CD4-positive, alpha-beta memory T cell (primary cell): ENCODE measurements at places on chromosomes 2 and 18.

DNA sequence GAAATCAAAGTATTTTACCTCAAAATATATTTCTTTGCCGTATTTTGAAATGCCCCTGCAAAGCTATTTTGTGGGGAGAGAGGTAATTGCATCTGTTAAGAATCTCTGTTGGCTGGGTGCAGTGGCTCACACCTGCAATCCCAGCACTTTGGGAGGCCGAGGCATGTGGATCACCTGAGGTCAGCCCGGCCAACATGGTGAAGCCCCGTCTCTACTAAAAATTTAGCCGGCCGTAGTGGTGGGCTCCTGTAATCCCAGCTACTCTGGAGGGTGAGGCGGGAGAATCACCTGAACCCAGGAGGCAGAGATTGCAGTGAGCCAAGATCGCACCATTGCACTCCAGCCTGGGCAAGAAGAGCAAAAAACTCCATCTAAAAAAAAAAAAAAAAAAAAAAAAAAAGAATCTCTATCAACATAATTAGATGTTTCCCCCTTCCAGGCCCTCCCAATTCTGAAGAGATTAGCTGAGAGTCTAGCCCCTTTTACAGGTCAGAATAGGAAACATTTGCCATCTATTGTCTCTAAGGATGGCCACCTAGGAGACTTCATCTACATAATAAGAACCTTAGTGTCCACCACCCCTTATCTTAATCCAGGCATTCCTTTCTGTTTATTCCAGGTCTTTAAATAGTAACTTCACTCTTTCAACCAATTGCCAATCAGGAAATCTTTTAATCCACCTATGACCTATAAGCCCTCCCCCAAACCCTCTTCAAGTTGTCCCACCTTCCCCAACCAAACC is 3.5 kb upstream of the TRAPPC8 start:
- no peak overlapping the region for H3K27ac ChIP-seq
- H3K4me3 ChIP-seq, result no peak overlapping the region
- H3K36me3 ChIP-seq, result no peaks in the 10 kb centered on the region

- H3K4me1 ChIP-seq, result no peaks in the 10 kb centered on the region
- H3K4me3 ChIP-seq, result no peak overlapping the region
These were observed 446.7 kb downstream of the RNF144A start for GRCh38 chr2:7363906-7364305.

- H3K36me3 ChIP-seq, result no peaks in the 10 kb centered on the region
- DNase-seq, result no peak
- no peaks in the 10 kb centered on the region for H3K27me3 ChIP-seq
- no peak overlapping the region for H3K27ac ChIP-seq
- no peak overlapping the region for H3K4me3 ChIP-seq
These were observed 748.9 kb upstream of the NXPH2 start for GRCh38 chr2:139529080-139529479.

- no peak overlapping the region for H3K4me3 ChIP-seq
- H3K27me3 ChIP-seq, result no peaks in the 10 kb centered on the region
- H3K4me1 ChIP-seq, result no peaks in the 10 kb centered on the region
- no peak overlapping the region for H3K27ac ChIP-seq
These were observed 44.8 kb downstream of the REV1 start for GRCh38 chr2:99445065-99445464.

DNA sequence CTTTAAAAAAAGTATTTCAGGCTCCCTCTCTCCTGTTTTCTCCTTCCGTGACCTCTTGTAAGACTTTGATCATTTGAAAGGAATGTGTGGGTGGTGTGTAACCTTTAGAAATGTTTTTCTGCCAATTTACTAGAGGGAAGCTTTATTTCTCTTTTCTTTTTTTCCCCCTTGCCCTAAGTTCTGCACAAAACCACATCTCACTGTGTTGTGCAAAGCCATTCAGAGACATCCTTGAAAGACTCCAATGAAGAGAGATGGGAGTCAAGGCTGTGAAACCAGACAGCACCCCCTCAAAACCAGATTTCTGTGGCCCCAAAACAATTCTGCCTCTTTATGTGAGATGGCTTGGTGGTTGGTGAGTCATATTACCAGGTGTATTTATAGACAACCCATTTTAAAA is 184.6 kb upstream of the ERBB4 start:
- no peaks in the 10 kb centered on the region for H3K27me3 ChIP-seq
- no peaks in the 10 kb centered on the region for H3K36me3 ChIP-seq
- no peak for DNase-seq
- no peak overlapping the region for H3K27ac ChIP-seq
- no peaks in the 10 kb centered on the region for H3K4me1 ChIP-seq

DNA sequence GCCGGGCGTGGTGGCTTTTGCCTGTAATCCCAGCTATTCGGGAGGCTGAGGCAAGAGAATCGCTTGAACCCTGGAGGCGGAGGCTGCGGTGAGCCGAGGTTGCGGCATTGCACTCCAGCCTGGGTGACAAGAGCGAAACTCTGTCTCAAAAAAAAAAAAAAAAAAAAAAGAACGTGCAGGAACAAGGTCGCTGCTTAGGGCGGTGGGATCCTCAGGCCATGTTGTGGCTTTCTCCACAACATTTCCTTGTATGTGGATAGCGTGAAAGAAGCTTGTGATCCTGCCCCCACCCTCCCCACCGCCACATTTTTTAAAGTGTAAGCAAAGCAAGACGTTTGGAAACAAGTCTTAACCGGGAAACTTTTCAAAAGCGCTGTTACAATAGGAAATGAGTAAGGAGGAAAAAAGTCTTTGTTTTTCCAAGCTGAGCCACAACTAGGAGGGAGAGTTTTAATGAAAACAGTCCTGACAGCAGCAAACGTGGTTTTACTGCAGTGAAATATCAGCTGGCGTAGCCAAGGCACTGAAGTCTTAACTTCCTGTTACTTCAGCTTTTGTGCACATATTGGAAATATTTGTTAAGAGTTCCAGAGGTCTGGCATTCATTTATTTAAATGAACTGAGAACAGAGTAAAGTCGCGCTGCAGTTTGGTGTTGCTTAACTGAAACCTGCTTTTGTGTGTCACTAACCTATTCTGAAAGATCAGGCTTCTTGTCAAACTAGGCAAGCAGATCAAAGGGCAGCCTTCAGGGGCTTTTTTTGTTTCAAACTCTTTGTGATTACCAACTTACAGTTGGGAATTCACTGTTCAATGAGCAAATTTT is 3.8 kb downstream of the TGIF1 start:
- H3K27ac ChIP-seq, result peak overlapping the region; percentile 94
- no peaks in the 10 kb centered on the region for H3K27me3 ChIP-seq

GRCh38 chr2:98501223-98501622 is 56.6 kb downstream of the INPP4A start:
- H3K4me1 ChIP-seq, result peaks cover 76% of the 10 kb centered on the region
- H3K27me3 ChIP-seq, result no peaks in the 10 kb centered on the region
- no peak for DNase-seq
- H3K4me3 ChIP-seq, result no peak overlapping the region
- H3K36me3 ChIP-seq, result peaks cover 8% of the 10 kb centered on the region

DNA sequence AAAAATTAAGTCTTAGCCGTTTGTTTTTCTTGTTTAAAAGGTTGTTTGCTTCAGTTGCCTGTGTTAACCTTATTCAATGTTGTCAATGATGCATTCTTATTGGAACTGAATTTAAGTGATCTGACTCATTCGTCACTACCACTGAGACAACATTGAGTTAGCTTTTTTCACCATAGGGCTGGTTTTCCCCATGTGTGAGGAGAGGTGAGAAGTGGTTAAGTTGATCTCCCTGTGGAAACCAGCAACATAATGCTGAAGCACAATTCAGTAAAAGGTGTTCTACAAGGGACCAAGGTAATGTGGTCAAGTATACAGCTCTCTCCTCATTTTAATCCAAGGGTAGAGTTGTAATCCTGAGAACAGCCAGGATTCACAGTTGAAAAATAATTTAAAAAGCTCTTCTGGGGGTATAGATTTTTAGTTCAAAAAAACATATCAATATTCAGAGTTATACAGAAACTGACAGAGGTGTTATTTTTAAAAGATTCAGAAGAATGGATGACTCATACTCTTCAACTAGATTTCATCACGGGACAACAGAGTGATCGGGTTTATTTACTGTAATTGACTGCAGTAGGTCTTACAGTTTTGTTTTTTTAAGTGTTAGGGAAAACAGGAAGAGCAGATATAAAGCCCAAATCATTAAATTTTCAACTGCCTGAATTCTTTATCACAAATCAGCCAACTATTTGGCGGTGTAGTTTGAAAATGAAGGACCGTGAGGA is 12.6 kb downstream of the NOP58 start:
- H3K36me3 ChIP-seq, result peaks cover 47% of the 10 kb centered on the region
- H3K4me1 ChIP-seq, result peaks cover 20% of the 10 kb centered on the region
- H3K27ac ChIP-seq, result peak overlapping the region; percentile 10

- no peak overlapping the region for H3K27ac ChIP-seq
- H3K4me1 ChIP-seq, result no peaks in the 10 kb centered on the region
- H3K4me3 ChIP-seq, result no peak overlapping the region
- H3K36me3 ChIP-seq, result no peaks in the 10 kb centered on the region
- no peak for DNase-seq
These were observed 493.5 kb upstream of the MYT1L start for GRCh38 chr2:2824588-2824987.

DNA sequence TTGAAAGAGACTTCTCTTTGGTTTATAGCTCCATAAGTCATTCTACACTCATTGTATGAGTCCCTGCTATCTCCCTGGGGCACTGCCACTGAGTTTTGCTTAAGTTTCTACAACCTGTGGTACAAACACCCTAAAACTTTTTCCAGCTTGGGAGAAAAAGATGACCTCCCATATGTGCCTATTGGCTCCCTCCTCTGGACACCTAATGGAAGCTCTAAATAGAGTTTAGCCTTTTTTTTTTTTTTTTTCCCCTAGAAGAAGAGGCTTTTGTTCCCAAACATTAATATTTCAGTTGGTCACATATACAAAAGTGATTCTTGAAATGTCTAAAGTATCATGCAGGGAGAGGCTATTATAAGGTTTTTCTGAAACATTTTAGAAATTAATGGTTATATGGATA is 547.2 kb upstream of the TMEFF2 start:
- H3K4me3 ChIP-seq, result no peak overlapping the region
- no peaks in the 10 kb centered on the region for H3K27me3 ChIP-seq
- H3K4me1 ChIP-seq, result no peaks in the 10 kb centered on the region
- no peaks in the 10 kb centered on the region for H3K36me3 ChIP-seq
- no peak overlapping the region for H3K27ac ChIP-seq

- H3K4me1 ChIP-seq, result no peaks in the 10 kb centered on the region
- peaks cover 60% of the 10 kb centered on the region for H3K36me3 ChIP-seq
- no peaks in the 10 kb centered on the region for H3K27me3 ChIP-seq
- no peak for DNase-seq
- no peak overlapping the region for H3K4me3 ChIP-seq
These were observed 163.1 kb upstream of the PGAP1 start for GRCh38 chr2:197089655-197090054.

DNA sequence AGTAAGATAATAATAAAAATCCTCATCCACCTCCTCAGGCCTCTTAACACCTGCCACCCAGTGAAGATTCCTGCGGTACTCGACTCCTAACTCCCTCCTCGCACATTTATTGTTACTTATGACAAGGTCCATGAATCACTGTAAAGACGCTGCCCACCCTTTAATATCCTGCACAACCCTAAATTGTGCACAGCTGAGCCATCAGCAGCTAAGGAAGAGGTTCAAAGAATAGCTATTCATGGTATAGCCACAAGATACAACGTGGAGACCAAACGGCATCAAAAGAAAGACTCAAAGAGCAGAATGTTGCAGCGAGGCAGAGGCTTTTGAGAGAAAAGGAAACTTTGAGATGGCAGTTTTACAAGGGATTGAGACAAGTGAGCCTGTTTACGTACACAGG is 266.3 kb downstream of the SATB2 start:
- no peak for DNase-seq

DNA sequence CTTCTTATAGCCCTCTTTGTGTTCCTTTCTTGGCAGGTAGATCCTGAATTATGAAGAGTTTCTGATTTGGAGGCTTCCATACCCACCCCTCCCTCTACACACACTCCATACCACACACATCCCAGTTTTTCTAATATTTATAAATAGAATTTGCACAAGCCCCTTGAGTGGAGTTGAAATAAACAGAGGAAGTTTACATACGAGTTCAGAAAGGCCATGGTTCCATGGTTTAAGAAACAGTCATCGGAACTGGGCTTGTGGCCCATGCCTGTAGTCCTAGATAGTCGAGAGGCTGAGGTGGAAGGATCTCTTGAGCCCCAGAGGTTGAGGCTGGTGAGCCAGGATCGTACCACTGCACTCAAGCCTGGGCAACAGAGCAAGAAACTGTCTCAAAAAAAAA is 62.7 kb upstream of the TANC1 start:
- H3K27ac ChIP-seq, result no peak overlapping the region
- DNase-seq, result no peak
- H3K36me3 ChIP-seq, result no peaks in the 10 kb centered on the region

- H3K36me3 ChIP-seq, result no peaks in the 10 kb centered on the region
- H3K4me1 ChIP-seq, result no peaks in the 10 kb centered on the region
- H3K4me3 ChIP-seq, result no peak overlapping the region
These were observed 320.2 kb downstream of the TMX3 start for GRCh38 chr18:68394705-68395104.

DNA sequence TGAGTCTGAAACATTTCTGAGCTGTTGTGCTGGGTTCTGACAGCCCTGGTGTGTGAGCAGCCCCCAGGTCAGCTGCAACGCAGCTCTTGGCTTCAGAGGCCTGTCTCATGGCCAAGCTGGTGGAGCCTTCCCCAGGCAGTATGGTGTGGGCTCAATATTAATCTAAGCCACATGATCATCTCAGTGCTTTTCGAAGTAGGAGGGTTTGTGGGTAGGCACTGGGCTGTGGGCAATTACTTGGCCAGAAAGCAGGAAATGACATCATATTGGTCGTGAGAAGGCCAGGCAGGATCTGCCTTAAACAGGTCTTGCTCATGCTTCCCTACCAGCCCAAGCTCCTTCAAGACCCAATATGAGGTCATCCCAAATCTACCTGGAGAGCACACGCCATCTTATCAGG is 26.9 kb downstream of the LOXHD1 start:
- no peak overlapping the region for H3K4me3 ChIP-seq
- DNase-seq, result no peak
- H3K36me3 ChIP-seq, result no peaks in the 10 kb centered on the region
- H3K27ac ChIP-seq, result no peak overlapping the region

DNA sequence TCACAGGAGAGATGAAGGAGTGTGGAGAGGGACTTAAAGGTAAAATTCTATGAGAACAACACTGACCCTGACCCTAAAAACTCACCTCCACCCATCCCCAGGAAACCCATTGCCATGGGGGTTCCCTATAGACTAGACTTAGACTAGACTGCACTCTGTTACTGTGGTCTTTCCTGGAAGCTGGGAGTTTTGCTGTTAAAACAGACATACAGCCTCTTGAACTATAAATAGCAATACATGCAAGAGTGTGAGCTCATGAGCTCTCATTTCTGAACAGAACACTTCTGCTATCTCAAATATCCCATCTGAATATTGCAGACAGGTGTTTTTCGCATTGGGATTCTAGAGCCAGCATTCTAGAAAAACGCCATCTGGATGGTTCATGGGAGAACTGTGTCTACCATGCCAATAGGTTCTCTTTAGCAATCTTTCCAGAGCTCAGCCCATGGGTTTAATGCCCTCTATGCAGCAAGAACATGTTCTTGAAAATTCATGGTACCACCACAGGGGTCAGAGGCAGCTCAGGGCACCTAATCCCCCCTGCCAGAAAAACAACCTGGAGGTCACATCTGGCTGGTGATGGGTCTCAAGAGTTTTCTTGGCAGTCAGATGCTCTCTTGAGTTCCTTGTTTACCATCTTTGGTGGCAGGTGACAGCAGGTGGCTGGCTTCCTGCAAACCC is 51.9 kb downstream of the SLC14A2 start:
- H3K4me3 ChIP-seq, result no peak overlapping the region
- H3K4me1 ChIP-seq, result peaks cover 66% of the 10 kb centered on the region
- no peaks in the 10 kb centered on the region for H3K27me3 ChIP-seq
- H3K36me3 ChIP-seq, result no peaks in the 10 kb centered on the region

- no peaks in the 10 kb centered on the region for H3K27me3 ChIP-seq
- DNase-seq, result no peak
- H3K27ac ChIP-seq, result no peak overlapping the region
- no peak overlapping the region for H3K4me3 ChIP-seq
- H3K36me3 ChIP-seq, result no peaks in the 10 kb centered on the region
These were observed 228.4 kb upstream of the SLC39A10 start for GRCh38 chr2:195428673-195429072.
